ENCODE measurements at places on chromosomes 11 and 22. TPM values are rescaled to one million over a fixed set of nuclear protein-coding genes. Genes with fewer than 3 reads are reported as not detected.

APOL1 gene
- 34.3 TPM for total RNA-seq

DNA sequence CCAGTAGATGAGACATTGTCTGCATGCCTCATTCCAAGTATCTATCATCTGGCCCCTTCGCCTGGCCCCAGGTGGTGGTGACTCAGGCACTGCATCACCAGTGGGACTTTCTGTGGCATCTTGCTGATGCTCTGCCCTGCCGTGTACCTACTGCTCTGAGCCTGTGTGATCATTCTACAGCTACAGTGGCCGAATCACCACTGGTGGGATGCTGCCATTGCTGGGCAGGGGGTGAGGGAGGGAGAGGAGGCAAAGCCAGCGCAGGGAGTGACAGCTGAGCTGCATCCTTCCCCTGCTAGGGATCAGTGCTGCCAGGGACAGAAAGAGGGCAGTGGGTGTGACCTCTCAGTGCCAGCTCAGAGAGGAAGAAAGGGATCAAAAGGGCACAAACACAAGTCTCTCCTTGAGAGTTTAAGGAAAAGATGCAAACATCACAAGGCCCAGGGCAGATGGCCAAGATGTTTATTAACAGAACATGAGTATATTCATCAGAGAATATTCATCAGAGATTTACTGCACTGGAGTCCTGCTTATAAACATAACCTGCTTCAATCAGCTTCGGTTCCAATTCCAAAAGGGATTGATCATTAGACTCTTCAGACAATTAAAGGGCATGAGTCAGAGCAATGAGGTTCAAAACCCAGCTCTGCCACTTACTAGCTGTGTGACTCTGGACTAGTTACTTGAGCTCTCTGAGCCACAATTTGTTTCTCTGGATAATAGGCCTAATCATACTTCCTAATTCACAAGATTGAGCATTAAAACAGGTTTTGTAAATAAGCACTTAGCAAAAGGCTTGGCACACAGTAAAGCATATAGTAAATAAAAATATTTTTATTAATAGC lies 109.8 kb downstream of the NAT10 start:
- DNase-seq = no peak

GRCh38 chr11:128940603-128941002 lies 2.1 kb downstream of the TP53AIP1 start:
- no peak for DNase-seq

KRTAP5-10 gene
- not detected for total RNA-seq

DNA sequence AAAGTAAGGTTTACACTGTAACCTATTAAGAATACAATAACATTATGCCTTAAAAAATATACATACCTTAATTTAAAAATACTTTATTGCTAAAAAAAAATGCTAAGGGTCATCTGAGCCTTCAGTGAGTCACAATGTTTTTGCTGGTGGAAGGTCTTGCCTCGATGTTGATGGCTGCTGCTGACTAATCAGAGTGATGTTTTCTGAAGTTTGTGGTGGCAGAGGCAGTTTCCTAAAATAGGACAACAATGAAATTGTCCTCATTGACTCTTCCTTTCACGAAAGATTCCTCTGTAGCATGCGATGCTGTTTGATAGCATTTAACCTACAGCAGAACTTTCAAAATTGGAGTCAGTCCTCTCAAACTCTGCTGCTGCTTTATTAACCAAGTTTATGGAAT lies 97.6 kb downstream of the FAT3 start:
- no peak for DNase-seq

GRCh38 chr11:124817036-124817435 lies 16.8 kb upstream of the MSANTD2 start:
- no peak for DNase-seq

- no peak for DNase-seq
Observed at GRCh38 chr11:119624102-119624615, 104.8 kb downstream of the NECTIN1 start.

CBLIF gene
- total RNA-seq = not detected

DNA sequence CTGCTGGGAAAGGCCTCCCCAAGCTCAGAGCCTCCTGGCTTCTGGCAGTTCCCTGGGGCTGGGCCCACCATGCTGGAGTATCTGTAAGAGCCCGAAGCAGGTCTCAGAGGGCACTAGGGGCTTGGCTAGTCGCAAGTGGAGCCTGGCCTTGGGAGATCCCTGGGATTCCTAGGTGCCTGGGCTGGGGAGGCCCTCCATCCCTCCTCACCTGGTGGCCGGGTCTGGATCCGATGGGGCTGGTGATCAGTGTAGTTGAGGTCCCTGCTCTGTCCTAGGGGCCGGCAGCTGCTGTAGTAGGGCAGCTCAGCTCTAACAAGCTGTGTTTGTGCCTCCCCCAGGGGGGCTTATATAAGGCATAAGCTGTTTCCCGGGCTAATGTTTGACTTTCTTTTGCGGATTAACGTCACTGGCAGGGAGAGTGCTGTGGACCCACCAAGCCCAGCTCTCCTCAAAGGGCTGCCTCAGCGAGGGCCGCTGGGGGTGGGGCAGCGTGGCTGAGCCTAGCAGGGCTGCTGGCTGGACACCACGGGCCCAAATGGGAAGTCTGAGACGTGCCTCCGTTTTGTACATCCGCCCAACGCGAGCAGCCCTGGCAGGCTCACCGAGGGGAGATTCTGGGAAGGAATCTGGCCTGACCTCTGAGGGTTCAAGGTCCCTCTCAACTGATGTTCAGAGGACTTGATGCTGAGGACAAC lies at the start of gene SLC22A8:
TSS of gene SLC22A8 (minus strand) at position 321 of the 695 bp plus-strand sequence. CDS start 883 bp downstream, outside the sequence.
- no peak for DNase-seq

- DNase-seq = no peak
Observed at GRCh38 chr11:83008581-83008923, 63.1 kb downstream of the RAB30 start.

ESAM gene
- total RNA-seq = 0.77 TPM

PTPN5 gene
- not detected for total RNA-seq

SERHL2 gene
- 1.4 TPM for total RNA-seq
